Vagina (tissue), 2 donors: ENCODE measurements at places on chromosomes 5 and 9. TPM values are rescaled to one million over a fixed set of nuclear protein-coding genes. Genes with fewer than 3 reads are reported as not detected.

Gene MOCS2
- 33.1 TPM for total RNA-seq

GRCh38 chr9:91843093-91843492, 106.9 kb downstream of the ROR2 start:
- DNase-seq = peak; percentile 58

GRCh38 chr5:80712919-80713318, 58.1 kb upstream of the DHFR start:
- DNase-seq = no peak

- DNase-seq = no peak
Measured at GRCh38 chr9:2497666-2498400, 123.8 kb upstream of the VLDLR start.

DNA sequence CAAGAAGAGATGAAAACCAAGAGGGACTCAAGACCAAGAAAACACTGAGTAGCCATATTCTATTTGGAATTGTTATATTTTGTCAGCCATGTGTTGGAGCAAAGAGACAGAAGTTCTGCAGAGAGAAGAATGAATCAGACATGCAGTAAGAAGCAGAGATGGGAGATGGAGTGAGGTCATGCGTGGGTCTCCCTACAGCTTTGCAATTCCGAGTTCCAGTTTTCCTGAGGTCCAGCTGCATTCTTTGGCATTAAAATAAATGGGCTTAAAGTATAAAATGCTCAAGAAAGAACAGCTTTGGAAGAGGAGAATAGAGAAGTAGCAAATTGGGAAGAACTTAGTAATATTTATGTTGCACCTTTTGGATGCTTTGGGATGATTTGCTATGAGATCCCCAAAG, 361.6 kb downstream of the NPR3 start:
- no peak for DNase-seq

DNA sequence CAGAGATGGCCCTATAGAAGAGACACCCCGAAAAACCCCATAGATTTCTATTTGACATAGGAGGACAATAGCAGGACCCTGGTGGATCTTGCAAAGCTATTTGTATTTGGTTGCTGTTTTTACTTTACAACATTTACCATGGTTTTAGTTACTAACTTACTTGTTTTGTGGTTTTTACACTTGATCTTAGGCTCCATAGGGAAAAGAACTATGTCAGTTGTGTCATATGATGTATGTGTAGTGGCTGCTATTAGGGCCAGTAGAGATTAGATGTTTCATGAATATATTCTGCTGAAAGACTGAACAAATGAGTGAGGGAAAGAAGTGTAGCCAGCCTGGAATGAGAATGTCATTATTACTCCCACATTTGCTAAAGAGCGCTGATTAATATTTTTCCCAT, 388.1 kb downstream of the SEMA5A start:
- DNase-seq = no peak

Gene OBP2B
- not detected for total RNA-seq

DNA sequence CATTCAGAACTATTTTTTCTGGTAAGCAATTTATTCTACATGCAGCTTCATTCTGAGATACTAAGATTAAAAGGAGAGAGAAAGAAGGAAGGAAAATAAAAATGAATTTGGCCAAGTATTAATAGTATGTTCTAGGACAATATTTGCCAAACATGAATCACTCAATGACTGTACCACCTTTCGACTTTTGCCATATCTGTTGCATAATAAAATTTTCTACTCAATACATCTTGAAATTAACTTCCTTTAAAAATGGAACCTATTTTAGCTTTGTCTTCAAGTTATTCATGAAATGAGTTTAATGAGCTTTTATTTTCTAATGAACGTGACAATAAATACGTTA, 111.8 kb downstream of the MARCHF3 start:
- no peak for DNase-seq

Gene NR5A1
- 1.2 TPM for total RNA-seq

- no peak for DNase-seq
Measured at GRCh38 chr5:53552561-53552960, 7.9 kb upstream of the NDUFS4 start.

DNA sequence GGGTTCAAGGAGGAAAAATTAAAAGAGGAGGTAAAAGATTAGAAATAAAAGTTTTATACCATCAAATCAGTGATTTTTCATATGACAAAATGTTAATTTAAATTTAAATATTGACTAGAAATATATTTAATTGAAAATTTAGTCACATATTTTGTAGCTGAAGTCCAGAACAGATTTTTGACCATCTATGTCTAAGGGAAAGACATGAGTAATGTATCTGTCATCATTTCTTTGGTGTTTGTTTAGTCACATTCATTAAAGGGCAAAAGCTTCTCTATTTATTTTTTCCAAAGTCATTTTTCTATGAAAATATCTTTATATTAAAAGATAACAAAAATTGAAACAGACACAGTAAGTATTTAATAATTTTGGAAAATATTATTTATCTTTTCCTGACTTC, 252.0 kb upstream of the ISL1 start:
- DNase-seq = no peak

DNA sequence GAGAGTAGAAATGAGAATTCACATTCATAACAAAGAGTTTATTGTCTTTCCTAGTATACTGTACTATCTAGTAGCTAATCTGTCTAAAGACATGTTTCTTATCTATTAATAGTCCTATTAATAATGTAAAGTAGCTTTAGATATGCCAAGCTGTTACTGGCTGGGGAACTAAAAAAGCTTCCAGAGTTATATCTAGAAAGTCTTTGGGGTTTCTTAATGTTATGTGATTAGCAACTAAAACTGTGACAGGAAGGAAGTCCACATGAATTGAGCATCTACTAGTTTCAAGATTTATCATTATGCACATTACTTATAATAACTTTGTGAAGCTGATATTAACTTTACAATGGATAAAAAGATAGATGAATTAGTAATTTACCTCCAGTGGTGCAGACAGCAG, 122.7 kb upstream of the CDKN2B start:
- DNase-seq = no peak

GRCh38 chr5:143033535-143034250, 263.5 kb downstream of the ARHGAP26 start:
- DNase-seq = no peak

DNA sequence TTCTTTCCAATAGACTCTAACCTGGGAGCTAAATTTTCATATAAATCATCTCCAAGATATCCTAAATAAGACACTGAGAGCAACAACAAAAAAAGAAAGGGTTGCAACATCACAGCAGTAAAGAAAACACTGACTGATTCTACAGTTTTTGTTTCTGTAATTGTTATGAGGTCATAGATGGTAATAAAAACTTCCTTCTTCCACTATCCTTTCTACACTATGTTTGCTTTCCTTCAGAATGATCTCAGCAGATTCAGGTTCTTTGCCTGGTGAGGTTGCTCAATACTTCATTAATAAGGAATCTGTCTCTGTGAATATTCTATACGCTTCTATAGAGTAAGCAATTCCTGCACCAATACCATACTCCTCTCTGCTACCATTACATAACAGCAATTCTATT, 835.6 kb upstream of the GRAMD2B start:
- no peak for DNase-seq

- DNase-seq = no peak
Measured at GRCh38 chr5:1901061-1901460, 18.3 kb upstream of the IRX4 start.

Gene CAMK2A
- 0.49 TPM for total RNA-seq

Gene CAPSL
- total RNA-seq = not detected

DNA sequence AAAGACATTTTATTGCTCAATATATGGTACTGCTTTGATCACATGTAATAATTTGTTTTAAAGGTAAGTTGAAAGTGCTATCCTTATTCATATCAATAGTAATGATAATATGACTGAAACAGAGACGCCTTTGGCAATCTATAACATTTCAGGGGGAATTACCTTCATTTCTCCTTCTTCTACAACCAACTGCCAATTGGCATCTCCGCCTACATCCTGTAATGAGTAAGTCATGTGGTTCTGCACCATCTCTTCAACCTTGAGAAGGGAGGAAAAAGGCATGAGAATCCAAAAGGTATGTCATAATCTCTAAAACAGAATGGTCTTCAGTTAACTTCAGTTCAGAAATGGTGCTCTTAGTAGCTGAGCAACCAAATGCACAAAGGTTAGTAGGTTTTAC, 52.4 kb downstream of the HMGCR start:
- no peak for DNase-seq

Gene C9
- not detected for total RNA-seq

DNA sequence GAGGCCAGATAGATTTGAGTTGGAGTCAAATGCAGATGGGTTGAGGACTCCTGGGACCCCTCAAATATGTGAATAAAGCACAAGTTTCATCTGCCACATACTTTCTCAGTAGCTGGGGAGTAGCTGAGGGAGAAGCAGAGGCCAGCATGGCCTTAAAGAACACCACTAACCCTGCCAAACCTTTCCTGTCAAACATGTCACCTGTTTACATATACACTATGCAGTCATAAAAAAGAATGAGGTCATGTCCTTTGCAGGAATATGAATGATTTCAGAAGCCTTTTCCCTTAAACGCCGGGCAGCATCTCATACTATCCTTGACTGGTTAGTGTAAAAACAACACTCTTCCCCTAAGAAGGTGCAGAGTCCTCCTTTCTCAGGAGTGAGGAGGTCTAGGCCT, 25.2 kb upstream of the HSD17B4 start:
- no peak for DNase-seq

Gene ADAMTS19
- total RNA-seq = 1.7 TPM

GRCh38 chr5:1883120-1883924, 597 bp upstream of the IRX4 start:
- DNase-seq = no peak

Gene ERAP2
- 16.5 TPM for total RNA-seq

GRCh38 chr5:172429201-172429940, 25.0 kb downstream of the SH3PXD2B start:
- no peak for DNase-seq

Gene MEIKIN
- not detected for total RNA-seq

Gene C8G
- total RNA-seq = not detected

DNA sequence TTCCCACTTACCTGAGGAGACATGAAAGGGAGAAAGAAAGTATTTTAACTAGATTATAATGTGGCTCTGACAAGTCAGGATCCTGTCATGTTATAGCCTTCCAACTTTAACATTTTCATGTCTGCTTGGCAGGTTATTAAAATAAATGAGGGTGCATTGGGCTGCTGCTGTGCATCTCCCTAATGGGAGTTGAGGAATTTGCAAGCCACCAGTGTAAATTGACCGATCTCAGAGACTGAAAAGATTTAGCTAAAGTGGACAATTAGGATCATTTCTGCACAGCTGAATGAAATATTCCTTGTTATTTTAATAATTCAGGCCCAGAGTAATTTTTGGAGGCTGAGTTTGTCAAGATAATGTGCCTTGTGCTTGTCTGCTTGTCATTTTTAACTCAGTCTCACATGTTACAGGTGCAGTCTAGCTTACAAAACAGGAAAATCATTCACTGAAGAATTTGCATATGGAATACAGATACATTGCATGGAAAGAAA, 366.3 kb upstream of the ADAMTS16 start:
- DNase-seq = no peak

Gene PPIC
- 21.6 TPM for total RNA-seq

GRCh38 chr9:136317695-136318094, 9.6 kb upstream of the GPSM1 start:
- no peak for DNase-seq

Gene TSSK1B
- 1.2 TPM for total RNA-seq

GRCh38 chr5:149739371-149739770, 9.3 kb downstream of the PPARGC1B start:
- DNase-seq = no peak

GRCh38 chr5:138459311-138459933, 5.9 kb upstream of the EGR1 start:
- DNase-seq = no peak

DNA sequence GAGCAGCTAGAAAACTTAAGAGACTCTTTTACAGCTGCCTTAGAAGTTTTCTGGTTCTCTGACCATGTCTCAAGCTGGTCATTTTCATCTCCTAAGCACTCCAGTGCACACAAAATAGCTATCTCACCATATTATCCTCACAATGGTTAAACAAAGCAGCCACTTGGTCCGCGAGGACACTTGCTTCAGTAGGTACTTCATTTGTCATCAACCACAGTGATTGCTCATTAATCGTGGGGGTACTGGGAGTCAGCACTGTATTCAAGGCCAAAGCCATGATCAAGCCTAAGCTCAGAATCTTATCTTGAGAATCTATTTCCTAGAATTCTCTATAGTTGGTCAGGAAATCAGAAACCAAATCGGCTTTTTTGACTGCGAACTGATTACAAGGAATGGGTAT, 2.9 kb downstream of the ARL14EPL start:
- DNase-seq = no peak

Gene SLC1A3
- 18.9 TPM for total RNA-seq

Gene CDH18
- not detected for total RNA-seq

Gene SLC46A2
- total RNA-seq = not detected

Gene DTWD2
- 7.9 TPM for total RNA-seq

DNA sequence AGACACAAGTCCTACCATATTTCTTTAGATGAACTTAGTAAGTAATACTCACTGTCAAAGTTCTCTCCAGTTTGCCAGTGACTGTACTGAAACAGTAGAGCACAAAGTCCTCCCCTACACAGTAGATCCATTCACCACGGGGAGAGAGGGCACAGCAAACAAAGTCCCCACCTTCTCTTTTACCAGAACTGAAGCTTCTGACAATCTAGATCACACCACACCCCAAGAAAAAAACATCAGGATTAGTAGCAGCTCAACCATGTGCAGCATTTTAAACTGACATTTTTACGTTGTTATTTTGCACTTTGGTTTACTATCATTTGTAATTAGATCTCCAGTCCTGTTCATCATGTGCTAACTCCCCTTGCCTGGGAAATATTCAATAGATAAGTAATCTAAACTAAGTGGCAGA, 23.0 kb downstream of the DNAJA1 start:
- DNase-seq = no peak

DNA sequence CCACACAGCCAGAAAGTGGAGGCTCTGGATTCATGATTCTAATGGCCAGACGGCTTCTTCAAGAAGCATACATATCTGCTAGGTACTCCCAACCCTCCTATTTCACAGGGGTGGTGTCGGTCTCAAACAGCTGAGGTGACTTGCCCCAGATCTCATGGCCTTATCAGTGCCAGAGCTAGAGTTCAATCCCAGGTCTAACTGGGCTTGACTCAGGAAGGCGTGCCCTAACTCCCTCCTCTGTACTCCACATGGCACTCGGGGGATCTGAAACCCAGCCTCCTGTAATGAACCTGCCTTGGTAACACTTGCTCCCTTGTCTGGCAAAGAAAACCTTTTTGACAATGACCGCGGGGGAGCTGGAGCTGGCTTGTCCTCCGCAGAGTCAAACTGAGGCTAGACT, 2.1 kb downstream of the QRFP start:
- no peak for DNase-seq

GRCh38 chr9:97179616-97180015, 127.8 kb upstream of the CCDC180 start:
- DNase-seq = no peak

GRCh38 chr5:81579262-81579924, 171.5 kb downstream of the SSBP2 start:
- DNase-seq = no peak
